LNCaP clone FGC (cell line): ENCODE measurements at places on chromosomes 2 and 18.

DNA sequence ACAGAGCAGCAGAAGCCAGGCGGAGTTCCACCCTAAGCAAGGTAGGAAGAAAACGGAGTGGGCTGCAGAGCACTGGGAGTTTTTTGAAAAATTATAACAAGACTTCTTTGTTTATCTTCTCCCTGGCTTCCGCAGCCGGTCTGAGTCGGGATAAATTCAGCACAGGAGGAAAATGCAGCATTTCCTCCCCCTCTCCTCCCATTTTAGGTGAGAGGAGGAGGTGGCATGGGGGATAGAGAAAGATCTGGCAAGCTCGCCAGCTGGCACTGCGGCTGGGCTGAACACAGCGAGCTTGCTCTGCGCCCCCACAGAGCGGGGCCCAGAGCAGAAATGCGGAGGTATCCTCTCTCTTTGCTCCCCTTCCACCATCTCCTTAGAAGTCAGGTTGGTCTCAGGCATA is 17.7 kb upstream of the CHRNA1 start:
- DNase-seq = no peak

DNA sequence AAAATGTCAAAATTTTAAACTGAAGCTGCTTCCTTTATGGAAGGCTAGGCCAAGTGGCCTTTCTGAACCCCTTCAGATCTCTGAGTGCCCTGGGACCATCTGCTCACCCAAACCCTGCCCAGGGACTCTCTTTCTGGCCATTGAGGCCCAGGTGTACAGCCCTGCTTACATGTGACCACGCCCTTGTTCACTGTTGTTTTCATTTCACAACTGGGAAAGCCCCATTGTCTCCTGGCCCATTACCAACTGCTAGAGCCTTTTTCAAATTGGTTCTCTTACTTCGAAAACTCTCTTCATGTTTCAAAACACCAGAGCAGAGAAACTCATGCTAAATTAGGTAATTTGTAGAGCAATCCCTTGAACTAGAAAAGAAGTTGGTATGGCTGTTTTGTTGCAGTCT is 219.5 kb upstream of the TANK start:
- no peak for DNase-seq

DNA sequence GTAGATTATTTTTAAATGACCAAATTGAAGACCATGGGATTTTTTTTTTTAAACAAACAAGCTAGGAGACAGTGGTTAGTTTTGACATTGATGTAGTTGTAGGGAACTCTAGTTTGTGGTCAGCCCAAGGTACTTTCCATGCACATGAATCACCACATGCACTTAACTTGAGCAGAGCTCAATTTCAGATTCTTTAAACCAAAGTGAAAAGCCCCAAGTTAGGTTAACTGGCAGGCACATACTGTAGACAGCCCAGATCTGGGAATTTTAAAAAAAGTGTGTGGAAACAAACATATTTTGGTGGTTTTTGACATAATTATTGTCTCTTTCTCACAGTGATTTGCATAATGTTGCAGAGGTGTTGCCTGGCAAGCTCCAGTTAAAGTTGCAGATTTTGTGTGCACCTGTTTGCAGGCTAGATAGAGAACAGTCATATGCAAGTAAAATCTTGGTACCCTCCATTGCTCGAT is 88.4 kb downstream of the BCL2L11 start:
- no peak for DNase-seq

- no peak for DNase-seq
Measured at GRCh38 chr2:60602388-60602787, 48.9 kb upstream of the BCL11A start.

- peak; percentile 28 for DNase-seq
Measured at GRCh38 chr18:26621161-26622026, 73.0 kb upstream of the KCTD1 start.

DNA sequence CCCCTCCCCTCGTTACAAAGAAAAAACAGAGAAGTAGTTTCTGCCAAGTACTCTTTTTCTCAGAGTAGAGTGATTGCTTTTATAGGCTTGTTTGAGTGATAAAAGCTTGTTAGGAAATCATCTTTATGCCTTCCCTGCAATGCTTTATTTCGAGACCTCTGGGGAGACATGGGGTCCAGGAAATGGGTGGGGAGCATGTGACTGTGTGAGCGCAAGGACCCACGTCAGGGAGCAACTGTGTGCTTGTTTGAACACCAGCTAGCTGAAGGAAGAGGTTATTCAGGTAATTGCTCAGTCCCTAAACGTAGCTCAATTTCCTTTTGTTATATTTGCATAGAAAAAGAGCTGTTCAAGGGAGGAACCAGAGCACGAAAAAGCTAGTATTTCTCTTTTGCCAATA is 187.3 kb downstream of the FAM210A start:
- no peak for DNase-seq

GRCh38 chr2:180630756-180631155 is 349.6 kb upstream of the UBE2E3 start:
- no peak for DNase-seq

DNA sequence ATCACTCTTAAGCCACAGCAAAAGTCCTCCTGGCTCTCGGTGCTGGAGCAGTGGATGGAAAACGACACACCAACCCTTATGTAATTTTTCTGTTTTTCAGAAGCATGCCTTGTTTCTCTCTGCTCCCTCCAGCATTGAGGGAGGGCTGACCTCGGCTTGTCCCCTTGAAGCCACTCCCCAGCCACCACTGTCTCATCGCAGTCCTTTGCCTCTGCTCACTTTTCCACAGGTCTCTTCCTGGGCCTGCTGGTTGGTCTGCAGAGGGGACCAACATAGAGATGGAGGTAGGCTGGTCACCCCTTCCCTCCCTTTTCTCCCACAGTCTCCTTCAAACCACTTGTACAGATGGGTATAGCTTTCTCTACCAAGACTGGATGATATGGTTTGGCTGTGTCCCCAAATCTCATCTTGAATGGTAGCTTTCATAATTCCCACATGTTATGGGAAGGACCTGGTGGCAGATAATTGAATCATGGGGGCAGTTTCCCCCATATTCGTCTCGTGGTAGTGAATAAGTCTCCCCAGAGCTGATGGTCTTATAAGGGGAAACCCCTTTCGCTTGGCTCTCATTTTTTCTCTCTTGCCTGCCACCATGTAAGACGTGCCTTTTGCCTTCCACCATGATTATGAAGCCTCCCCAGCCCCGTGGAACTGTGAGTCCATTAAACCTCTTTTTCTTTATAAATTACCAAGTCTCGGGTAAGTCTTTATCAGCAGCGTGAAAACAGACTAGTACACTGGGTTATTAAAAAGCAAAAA is 14.3 kb upstream of the RIOK3 start:
- no peak for DNase-seq

- no peak for DNase-seq
Measured at GRCh38 chr2:236049981-236050380, 118.2 kb downstream of the GBX2 start.

DNA sequence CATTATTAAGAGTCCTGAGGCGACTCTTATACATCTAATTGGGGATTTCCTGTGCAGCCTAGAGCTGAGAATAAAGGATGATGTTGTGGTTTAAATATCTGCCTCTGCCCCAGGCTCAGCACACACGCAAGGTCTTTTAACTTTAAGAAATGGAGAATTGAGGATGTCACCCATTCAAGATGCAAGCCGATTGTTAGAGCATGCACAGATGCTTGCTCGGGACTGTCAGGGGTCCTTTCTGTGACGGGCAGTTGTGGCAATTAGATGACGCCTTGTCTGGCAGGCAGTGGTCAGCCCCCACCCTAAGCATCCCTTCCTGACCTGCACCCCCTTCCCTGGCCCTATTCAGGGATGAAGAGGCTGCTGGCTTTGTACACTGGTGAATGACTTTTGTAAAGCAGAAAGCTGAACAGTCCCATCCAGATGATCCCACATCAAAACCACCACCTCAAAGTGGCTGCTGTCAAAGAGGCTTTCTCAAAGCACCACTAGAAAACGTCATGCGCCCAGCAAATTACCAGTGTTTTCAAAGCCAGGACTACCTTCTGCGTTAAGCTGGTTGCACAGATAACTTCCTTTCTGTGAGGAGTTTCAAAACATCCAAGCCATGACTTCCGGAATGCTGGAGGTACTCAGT is 23.7 kb downstream of the FAM178B start:
- DNase-seq = no peak

- no peak for DNase-seq
Measured at GRCh38 chr2:62286089-62286785, 90.3 kb downstream of the B3GNT2 start.

- no peak for DNase-seq
Measured at GRCh38 chr2:235218486-235218907, 266.7 kb downstream of the SH3BP4 start.

DNA sequence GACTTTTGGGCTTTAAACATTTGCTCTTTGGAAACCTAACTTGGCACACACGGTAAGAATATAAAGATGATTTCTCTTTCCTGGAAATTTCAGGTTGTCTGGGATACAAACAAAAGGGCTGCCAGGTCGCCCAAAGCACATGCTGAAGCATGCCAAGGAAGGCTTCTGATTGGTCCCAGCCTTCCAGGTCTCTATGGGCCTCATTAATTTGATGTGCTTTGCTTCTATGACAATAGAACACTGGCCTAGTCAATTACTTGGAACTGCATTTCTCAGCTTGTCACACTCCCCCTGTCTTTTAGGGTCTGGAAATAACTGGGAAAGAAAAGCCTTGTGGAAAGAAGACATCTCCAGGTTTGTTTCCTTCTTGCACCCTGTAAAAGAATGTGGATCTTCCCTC is 228.9 kb downstream of the ADCYAP1 start:
- DNase-seq = no peak

- no peak for DNase-seq
Measured at GRCh38 chr18:39959839-39960238, 1995.2 kb upstream of the PIK3C3 start.

DNA sequence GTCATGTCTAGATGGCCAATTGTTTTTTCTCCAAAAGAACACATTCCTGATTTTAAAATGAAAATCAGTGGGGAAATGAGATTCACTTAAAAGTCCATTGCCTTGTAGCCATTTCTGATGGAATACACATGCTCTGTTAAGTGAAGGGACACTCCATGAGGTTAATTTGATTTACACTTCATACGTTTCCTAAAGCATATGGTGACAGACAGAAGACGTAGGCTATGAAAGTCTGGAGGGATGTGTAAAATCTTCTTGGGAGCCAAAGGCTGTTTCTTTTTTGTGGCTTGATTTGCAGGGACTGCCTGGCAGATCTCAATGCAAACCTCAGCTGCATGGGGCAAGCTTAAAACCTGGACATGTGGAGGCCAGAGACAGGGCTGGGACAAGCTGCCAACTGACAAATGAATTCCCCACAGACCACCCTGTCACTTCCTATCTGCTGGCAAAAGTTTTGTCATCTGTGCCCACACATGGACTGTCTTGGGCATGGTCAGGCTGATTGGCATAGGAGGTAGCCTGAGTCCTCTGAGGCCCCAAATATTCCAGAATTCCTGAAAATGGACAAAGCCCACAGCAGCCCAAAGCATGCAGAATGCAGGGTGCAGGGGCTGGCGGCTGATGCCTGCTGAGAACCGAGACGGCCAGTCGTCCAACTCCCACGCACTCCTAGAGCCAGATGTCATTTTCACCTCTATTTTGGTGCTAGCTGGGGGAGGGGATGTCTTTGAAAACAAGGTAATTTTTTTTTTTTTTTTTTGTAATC is 73.9 kb downstream of the SDC1 start:
- DNase-seq = no peak

DNA sequence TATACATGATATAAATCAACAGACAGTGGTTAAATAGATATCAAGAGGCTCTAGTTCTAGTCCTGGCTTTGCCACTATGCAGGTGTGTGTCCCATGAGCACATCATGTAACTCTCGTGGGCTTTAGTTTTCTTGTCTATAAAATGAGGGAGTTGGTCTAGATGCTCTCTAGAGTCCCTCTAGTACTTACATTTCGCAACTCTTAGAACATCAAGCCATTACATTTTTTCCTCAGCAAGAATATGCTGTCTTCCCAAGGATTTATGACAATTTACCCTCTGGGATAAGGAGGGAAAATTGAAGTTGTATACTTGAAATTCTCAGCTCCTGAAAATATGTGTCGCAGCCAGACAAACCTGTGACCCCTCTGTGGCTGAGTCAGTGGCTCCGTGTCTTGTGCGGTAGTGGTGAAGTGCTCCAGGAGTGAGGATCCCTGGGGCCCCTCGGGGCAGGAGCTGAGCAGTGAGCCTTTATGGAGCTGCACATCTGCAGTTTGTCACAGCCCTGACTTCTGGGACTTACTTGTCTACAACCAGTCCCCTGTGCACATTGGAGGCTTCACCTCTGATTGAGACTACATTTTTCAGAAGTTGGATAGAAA is 6.8 kb downstream of the PKP4 start:
- DNase-seq = no peak

DNA sequence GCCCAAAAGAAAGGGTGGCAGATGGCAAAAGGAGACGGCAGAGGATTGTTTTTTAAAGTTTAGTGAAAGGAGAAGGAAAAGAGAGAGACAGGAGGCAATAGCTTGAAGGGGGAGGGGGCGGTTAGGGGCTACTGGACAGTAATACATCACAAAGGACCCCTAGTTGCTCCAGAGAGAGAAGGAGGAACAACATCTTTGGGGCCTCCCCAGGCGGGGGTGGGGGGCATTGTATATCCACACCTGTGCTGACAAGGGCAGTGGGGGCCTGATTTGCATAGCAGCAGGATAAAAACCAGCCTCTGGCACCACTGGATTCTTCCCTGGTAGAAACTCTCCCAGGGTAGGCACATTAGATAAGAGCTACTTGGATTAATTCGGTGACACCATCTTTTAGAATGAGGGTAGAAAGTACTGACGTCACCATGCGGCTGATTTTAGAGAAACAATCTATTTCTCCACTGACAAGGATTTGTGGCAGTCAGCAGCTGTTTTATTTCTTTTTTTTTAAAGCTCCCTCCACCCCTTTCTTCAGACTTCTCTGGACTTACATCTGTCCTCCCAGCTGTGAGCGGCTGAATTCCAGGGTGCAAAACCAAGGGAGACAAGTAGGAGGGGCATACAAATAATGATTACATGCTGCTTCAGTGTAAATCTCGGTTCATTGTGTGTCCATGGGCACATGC is 199.8 kb upstream of the NRP2 start:
- no peak for DNase-seq

DNA sequence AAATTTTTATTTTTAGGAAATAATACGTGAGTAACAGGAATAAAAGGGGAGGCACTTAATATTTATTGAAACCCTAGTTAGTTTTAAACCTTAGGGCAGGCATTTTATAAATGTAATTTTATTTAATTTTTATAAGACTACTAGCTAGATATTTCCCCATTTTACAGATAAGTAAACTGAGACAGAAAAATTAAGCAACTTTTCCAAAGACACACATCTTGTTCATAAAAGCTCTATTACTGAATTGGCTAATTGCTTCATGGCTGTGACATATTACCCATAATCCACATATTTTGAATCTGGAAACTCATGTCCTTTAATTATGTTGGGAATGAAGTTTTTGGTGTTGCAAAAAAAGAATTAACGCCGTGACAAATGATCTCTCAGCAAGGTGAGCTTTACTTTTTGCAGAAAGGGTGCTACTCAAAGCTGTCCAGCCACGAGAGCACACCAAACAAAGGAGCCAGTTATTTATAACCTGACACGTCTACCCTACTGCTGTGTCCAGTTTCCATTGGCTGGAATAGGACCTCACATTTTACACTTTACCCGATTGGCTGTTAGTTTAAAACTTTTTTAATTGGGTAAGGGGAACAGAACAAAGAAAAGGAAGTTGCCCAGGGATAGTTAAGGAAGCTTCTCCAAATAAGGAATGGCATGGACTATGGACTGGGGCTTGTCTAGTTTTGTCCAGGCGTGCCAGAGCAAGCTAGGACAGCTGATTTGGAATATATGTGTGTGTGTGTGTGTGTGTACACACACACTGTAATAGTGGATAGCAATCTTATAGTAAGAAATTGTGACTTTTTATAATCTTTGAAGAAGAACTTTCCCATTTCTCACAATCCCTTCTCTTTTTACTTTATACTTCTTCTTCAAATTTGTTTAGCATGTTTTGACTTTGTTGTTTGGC is 54.2 kb downstream of the COMMD1 start:
- no peak for DNase-seq

- DNase-seq = no peak
Measured at GRCh38 chr18:63063171-63063570, 256.4 kb downstream of the BCL2 start.
